ENCODE measurements at places on chromosomes 2 and 18.

DNA sequence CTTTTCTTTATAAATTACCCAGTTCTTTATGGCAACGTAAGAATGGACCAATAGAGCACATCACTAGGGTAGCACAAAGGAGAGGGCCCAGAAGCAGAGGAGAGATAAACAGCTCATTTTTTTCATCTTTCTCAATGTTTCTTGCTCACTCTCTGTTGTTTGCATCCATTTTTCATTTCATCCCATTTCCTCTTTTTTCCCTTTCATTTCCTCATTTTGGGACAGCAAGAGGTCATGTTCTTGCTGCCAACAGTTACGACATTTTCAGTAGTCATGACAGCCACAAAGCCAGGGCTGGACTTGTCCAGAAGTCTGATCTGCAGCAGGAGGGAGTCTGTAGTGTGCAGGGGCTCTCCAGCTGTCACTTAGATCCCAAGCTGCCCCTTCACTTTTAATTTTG is 52.7 kb upstream of the CYP1B1 start:
- no peak for DNase-seq

DNA sequence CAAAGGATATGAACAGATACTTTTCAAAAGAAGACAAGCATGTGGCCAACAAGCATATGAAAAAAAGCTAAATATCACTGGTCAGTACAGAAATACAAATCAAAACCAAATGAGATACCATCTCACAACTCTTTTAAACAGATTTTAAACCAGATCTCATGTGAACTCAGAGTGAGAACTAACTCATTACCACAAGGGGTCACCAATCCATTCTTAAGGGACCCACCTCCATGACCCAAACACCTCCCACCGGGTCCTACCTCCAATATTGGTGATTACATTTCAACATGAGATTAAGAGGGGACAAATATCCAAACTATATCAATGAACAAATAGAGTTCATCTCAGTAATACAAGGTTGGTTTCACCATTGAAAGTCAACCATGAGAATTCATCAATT is 319.8 kb upstream of the GULP1 start:
- no peak for DNase-seq

GRCh38 chr18:79846936-79847557 is 49.3 kb downstream of the KCNG2 start:
- no peak for DNase-seq

DNA sequence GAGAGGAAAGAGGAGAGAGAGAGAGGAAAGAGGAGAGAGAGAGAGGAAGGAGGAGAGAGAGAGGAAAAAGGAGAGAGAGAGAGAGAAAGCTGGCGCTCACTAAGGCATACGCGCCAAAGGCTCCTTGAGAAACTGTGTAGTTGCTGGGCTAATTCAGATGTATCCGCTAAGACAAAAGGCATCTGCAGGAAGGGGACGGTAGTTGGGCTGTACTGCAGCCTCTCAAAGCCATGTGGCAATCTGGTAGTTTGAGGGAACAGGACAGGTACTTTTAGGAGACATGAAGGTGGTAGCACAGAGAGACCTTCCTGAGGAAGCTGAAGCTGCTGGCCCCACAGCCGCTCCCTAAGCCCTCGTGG is 31.6 kb downstream of the THNSL2 start:
- DNase-seq, result no peak

DNA sequence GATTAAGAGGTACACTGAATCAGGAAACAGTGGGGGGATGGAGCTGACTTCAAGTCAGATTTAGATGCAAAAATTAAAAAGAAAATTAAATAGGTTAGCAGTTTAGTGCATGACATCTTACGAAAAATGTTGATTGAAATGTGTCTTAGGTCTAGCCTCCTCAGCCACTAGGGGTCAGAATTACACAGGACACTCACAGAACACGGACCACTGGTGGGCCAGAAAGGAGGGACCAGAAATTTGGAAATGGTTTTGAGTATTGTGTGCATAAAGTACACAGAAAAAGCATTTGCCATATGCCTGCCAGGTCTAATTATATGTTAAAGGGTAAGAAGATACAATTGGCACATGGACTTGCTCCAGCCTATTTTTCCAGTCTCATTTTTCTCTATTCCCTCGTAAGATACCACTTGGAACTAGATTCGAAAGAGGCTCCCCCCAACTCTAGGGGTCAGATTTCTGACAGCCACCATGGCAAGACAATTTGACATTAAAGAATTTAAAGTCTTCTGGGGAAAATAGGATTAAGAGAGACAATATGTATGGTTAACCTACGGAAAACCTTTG is 550.2 kb upstream of the SETBP1 start:
- DNase-seq, result no peak

DNA sequence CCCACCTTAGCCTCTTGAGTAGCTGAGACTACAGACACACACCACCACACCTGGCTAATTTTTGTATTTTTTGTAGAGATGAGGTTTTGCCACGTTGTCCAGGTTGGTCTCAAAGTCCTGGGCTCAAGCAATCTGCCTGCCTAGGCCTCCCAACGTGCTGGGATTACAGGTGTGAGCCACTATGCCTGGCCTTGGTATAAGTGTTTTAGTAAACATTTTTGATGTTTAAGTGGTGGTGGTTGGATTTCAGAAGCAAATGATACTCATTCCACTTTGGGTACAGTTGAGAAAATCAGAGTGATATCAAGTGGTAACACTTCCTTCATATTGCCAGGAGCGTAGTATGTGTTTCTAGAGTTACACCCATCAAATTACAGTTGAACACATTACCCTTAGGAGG is 25.4 kb downstream of the ACADL start:
- no peak for DNase-seq

- no peak for DNase-seq
Measured at GRCh38 chr2:219871351-219871750, 243.9 kb downstream of the SLC4A3 start.

GRCh38 chr18:30622104-30622503 is 420.4 kb downstream of the DSC3 start:
- no peak for DNase-seq

- no peak for DNase-seq
Measured at GRCh38 chr2:239913636-239914417, 111.3 kb downstream of the NDUFA10 start.

DNA sequence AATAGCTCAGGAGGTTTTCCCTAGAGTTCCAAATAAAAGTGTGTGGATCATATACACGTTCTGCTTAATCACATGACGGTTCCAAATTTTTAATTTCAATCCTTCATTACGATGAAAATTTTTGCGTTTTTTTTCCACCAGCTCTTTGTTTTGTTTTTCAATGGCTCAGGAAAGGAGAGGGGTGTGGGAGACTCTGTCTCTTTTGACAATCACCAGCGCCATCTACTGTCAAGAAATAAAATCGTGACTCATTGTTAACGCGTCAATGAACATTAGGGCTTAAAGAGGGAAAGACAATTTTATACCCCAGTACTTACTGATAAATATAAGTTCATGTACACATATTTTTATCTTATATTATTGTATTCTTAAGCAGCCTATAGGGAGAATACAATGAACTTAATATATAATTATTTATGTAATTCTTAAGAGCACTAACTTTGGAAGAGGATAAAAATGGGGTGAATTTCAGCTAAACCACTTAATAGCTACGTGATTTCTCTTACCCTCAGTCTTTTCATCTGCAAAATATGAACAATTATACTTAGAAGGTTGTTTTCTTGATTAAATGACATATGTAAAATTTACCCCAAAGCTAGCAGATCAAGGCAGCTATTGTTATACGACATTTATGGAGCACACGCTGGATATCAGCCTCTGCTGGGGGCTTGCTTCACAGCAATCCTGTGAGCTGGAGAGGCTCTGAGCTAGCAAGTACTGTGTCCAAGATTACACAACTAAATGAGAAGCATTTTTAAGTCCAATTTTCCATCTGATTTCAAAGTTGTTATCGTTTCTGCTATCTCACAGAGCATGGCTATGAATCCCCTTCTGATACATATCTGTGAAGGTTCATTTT is 47.4 kb upstream of the RMDN2 start:
- no peak for DNase-seq

DNA sequence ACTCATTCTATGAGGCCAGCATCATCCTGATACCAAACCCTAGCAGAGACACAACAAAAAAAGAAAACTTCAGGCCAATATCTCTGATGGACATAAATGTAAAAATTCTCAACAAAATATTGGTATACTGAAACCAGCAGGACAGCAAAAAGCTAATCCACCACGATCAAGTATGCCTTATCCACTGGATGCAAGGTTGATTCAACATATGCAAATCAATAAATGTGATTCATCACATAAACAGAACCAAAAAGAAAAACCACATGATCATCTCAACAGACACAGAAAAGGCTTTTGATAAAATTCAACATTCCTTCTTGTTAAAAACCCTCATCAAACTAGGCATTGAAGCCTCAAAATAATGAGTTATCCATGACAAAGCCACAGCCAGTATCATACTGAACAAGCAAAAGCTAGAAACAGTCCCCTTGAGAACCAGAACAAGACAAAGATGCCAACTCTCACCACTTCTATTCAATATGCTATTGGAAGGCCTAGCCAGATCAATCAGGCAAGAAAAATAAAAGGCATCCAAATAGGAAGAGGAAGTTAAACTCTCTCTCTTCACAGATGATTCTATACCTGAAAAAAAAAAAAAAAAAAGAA is 45.3 kb downstream of the RTTN start:
- DNase-seq, result no peak

- DNase-seq, result no peak
Measured at GRCh38 chr2:6294791-6295190, 570.9 kb downstream of the CMPK2 start.

DNA sequence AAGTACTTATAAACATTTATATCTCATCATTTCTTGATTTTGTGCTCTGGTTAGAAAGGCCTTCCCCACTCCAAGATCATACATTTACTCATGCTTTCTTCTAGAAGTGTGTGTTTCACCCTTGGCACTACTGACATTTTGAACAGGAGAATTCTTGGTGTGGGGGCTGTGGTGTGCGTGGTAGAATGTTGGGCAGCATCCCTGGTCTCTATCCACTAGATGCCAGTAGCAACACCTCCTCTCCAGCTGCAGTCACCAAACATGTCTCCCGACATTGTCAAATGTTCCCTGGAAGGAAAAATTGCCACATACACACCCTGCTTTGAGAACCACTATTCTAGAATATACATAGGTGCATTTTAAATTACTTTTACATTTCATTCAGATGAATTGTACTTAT is 8.7 kb upstream of the TGIF1 start:
- no peak for DNase-seq
